Naive thymus-derived CD8-positive, alpha-beta T cell (primary cell): ENCODE measurements at places on chromosomes 3 and 15. TPM values are rescaled to one million over a fixed set of nuclear protein-coding genes. Genes with fewer than 3 reads are reported as not detected.

DNA sequence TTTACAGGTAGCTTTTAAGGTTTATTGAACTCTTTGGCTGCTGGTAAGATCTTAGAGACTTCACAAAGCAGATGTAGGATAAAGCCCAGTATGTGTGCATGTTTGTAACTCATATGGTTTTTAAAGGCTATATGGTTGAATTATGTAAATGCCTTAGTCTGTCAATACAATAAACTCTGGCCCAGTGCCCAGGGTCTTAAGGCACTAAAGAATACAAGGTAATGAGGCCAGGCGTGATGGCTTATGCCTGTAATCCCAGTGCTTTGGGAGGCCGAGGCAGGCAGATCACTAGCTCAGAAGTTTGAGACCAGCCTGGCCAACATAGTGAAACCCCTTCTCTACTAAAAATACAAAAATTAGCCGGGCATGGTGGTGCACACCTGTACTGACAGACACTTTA, 170.3 kb upstream of the CGNL1 start:
- no peak for DNase-seq

GRCh38 chr15:81777546-81777945, 268.3 kb downstream of the MEX3B start:
- DNase-seq: no peak

DNA sequence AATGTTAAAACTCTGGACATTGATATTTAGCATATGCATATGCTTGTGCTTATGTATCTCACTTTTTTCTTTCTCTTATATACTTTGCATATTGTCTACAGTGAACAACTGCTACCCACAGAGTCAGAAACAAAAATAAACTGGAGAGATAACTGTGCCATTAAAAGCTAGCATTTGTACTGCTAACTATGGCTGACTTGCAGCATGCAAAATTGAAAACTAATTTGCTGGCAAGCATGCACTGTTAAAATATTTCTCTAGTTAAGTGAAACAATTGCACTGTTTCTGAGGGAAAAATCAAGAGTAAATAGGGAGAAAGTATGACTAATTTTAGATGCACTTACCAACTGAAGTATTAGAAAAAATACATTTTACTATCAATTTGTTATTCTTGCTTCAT, 177.8 kb downstream of the CBLB start:
- DNase-seq: no peak

Gene GOLGA8T
- polyA plus RNA-seq: not detected

DNA sequence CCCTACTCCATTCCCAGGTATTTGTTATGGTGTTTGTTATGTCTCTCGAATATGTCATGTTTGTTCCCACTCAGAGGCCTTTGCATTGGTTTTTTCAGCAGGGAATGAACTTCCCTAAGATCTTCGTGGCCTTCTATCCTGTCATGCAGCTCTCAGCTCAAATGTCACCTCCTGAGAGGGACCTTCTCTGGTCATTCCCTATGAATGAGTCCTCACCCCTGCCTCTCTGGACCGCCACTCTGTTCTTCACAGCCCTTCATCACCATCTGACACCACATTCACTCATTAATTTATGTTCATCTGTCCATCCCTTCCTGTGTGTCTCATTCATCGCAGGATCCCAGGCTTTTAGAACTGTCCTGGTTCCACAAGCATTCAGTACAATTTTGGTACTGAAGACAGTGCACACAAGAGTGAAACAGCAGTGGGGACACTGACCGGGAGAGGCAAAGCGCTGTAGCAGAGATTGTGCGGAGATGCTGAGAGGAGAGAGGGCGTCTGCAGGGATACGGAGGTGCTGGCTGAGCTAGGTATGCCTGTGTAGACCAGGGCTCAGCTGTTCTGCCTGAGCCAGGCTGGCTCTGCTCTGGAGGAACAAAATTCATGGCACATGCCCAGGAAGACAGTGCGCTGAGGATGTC, 132.3 kb downstream of the CHCHD6 start:
- no peak for DNase-seq

DNA sequence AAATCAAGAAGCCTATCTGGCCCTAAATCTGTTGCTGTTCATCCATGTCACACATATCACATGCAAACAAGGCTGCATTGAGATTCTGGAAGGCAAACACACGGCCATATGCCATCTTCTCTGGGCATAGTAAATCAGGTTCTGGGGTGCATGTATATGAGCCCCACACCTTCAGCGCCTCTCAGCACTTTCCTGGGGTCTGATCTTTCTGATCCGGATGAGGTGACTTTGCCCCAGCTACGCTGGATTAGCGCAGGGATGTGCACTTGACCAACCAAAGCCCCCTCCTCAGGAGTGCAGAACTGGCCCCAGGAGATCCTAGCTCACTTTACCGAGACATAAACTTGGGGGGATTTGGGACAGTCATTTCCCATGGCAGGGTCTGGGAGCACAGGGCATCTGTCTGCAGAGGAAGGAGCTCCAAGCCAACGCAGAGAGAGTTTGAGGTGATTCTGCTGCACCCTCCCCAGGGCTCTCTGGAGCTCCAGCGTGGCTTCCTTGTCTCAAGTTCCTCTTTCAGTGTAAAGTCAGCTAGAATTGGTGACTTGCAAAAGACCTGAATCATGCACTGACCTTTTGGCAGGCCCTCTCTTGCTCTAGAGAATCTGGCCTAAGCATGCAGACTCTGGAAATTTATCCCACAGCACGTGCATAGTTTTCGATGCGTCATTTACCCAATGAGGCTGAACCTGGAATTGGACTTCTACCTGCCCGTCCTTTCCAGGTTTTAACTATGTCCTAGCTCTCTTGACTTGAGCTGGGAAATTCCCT, 63.5 kb upstream of the KLF13 start:
- no peak for DNase-seq
